A549 treated with AZD2906 at 1 μM for 4 hours (cell line): ENCODE measurements at places on chromosomes 7 and 10. TPM values are rescaled to one million over a fixed set of nuclear protein-coding genes. Genes with fewer than 3 reads are reported as not detected.

Gene LRRTM3
- not detected in 5 replicates for total RNA-seq

Gene MAT1A
- 0.01 to 0.23 TPM (median 0.08 TPM) in 5 replicates for total RNA-seq

Gene RSPH10B
- 0.06 to 0.09 TPM (median 0.08 TPM) in 5 replicates for total RNA-seq

Gene UNC5B
- 3.1 to 4.8 TPM (median 3.8 TPM) in 5 replicates for total RNA-seq

Gene C10orf143
- 0.45 to 0.86 TPM (median 0.59 TPM) in 5 replicates for total RNA-seq

Gene CASTOR2
- total RNA-seq: 3.4 to 4.7 TPM (median 4.4 TPM) in 5 replicates

Gene BRAF
- 4.5 to 6.3 TPM (median 5.3 TPM) in 5 replicates for total RNA-seq

Gene SLC16A12
- 0.45 to 1.2 TPM (median 0.93 TPM) in 5 replicates for total RNA-seq

Gene MRLN
- not detected in 5 replicates for total RNA-seq

Gene GIMAP5
- 0.05 to 0.11 TPM (median 0.08 TPM) in 3 of 5 replicates, not detected in the others for total RNA-seq

Gene GBX1
- total RNA-seq: 0.09 TPM in 1 of 5 replicates, not detected in the others

Gene OR2A42
- total RNA-seq: not detected in 5 replicates

Gene BMI1
- 30.8 to 40.6 TPM (median 33.8 TPM) in 5 replicates for total RNA-seq

Gene ELAPOR2
- 0.01 to 0.19 TPM (median 0.08 TPM) in 4 of 5 replicates, not detected in the other for total RNA-seq

Gene IFIT1B
- total RNA-seq: not detected in 5 replicates

Gene ASAH2B
- 3.5 to 4.8 TPM (median 3.8 TPM) in 5 replicates for total RNA-seq

Gene OR6V1
- not detected in 5 replicates for total RNA-seq

Gene HECW1
- 15.3 to 20.0 TPM (median 18.4 TPM) in 5 replicates for total RNA-seq

Gene TUBAL3
- 0.23 to 0.31 TPM (median 0.31 TPM) in 5 replicates for total RNA-seq

Gene CREB5
- total RNA-seq: 2.9 to 5.0 TPM (median 4.1 TPM) in 5 replicates
